ENCODE measurements at places on chromosomes 7 and 10.

DNA sequence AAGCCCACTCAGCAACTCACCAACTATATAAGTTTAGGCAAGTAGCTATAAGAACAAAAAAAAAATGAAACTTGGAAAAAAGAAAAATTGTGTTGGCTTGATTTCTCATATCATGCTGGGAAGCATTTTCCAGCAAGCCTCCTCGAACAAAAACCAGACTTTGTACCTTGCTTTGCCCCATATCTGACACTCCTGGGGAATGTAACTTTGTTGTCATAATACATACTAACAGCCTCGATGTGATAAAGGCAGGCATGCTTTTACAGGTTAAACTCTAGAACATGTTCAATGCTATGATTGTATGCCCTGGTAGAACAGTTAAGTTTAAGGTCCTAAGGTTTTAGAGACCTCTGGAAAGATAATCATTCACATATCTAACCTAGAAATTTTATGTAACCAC lies 11.6 kb downstream of the CFAP43 start:
- no peak for DNase-seq

DNA sequence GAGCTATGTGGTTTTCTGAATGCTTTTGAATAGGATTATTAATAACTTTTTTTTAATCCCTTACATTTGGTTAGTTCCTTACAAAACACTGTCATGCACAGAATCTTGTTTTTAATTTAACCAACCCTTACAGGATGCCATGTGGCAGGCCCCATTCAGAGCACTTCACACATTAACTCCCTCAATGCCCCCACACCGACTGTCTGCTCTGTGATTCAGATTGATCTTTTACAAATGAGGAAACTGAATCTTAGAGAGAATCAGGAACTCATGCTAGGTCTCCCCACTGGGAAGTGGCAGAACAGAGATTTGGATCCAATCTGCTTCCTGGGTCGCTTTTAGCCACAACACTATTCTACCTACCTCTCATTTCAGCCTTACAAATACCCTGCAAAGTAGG lies 195.8 kb upstream of the NPVF start:
- DNase-seq, result no peak

DNA sequence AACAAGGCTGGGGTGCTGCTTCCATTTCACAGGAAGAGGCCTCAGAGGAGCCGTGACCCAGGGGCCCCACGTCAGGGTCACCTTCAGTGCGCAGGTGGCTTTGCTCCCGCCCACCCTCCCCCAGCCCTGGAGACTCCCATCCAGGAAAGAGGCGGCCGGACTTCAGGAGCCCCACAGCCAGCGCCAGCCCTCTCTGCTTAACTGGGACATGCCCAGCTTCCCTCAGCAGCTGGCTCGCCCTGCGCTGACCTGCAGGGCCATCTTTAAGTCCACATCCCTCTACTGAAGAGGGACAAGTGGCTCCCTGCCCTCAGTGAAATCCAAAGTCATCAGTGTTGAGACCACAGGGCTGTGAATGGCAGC lies 141.9 kb upstream of the PPP2R2D start:
- no peak for DNase-seq

DNA sequence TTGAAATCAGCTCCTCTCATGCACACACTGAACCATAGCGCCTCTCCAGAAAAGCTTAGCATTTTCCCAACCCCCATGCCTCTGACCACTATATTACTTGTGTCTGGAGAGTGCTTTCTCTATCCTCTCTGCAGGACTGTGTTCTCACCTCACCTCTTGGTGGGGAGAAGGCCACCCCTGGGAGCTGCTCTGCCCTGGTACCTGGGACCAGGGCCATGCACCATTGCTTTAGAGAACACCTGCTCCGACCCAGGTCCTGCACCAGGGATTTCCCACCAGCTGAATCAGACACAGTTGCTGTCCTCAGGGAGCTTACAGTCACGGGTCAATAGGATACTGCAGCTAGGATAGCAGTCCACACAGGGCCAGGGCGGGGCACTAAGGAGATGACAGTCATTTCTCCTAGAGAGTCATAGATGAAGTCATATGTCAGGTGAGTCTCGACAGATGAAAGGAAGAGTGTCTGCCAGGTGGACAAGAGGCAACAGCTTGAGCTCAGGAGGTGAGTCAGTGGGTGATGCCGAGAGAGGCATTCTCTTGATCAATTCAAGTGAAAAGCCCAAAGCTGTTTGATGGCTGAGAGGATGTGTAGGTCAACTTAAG lies 619 bp upstream of the LMTK2 start:
- DNase-seq, result no peak

DNA sequence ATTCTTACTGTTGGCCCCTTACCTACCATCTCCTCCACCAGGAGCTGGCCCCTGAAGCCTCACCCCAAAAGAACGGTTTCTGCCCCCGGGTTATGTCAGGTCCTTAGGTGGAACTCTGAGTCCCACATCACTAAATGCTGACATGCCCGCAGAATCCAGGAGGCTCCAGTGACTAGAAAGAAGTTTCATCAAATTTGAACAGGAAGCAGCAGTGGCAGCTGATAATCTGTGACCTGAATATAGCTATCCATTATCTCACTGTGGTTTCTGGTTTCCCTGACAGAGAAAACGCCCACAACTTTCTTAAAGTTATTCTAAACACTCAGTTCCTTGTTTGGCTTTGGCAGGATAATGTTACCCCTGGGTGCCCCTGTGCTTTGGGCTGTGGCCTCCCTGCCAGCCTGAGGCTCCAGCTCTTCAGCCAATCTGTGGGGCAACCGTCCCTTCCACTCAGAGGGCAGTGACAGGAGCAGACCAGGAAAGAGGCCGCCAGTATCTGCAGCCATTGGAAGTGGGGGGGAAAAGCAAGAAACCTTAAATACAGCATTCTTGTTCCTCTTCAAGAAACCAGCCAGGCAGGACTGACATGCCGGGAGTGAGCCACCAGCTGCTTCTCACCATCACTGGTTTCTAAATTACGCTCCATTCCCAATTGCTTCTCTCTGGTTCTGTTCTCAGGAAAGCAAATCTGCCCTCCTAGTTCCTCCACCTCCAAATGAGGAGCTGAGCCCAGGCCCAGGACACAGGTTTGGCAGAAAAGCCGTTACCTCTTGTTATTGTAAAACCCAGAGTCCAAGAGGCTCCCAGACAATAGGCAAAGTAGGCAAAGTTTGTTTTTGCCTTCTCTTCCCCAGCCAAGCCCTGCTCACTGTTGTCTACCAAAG lies 41.2 kb upstream of the VCL start:
- DNase-seq, result peak; percentile 76

DNA sequence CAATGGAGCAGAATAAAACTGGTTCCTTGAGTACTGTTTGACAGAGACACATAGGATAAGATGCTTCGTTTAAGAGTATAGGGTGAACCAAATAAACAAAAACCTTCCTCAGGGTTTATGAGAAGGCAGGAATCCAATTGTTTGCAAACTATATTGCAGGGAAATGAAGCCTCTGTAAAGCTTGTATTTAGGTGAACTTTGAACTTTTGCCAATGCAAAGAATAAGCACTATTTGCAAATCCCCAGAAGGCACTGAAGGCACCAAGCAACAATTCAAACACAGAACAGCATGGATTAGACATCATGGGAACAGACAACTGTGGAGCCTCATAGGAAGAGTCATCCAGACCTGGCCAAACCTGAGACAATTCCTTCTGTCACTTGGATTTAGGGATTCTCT lies 47.1 kb upstream of the WASL start:
- no peak for DNase-seq

DNA sequence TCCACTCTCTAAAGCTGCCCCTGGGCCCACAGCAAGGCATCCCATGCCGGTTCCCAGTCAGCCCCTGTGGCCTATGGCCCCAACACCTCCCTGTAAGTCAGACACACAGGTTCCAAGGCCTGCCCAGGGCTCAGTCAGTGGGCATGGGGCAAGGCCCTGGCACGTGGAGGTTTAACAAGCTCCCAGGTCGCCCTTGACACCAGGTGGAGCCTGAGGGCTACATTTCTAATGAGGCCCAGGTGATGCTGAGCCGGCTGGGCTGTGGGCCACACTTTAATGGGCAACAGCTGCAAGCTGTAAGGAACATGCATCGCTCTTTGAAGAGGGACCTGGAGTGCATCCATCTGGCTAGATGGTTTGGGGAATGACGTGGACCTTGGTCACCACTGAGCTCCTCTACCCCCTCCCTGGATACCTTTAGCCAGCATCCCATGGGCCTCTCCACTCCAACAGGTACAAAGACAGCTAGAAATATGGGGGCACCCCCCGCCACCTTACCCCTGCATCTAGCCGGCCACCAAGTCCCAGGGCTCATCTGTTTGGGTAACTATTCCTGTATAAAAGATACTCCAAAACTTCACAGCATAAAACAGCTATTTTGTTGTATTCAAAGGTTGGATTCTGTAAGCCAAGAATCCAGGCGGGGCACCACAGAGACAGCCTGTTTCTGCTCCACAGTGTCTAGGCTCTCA lies 122.5 kb downstream of the OAT start:
- no peak for DNase-seq

DNA sequence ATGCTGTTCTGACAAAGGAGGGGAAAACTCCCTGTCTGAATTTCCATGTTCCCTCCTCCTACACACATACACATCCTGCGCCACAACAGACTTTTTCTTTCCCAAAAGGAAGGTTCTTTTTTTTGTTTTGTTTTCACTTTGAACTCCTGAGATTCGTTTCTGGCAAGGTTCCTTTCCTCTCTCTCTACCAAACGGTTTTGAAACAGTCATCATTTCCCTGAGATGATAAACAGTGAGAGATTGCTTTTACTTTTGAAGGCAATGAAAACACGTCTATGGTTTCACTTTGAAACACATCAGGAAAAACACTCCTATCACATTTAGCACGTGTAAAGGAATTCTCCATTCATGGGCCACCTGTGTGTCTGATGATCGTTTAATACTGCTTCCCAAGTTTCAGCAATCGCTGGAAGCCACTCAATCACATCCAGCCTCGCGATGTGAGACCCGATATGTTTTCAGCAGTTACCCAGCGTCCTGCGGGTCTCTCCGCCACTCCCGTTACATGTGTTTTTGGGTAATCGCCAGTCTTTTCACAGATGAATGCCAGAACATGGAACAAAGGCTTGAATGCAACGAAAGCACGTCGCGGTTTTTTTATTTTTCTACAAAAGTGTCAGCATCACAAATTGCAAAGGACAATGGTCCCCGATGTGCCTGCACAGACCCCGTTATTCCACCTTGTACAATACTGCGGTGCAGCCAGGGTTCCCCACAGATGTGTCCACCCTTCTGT lies 62.8 kb upstream of the CUX1 start:
- DNase-seq, result no peak

DNA sequence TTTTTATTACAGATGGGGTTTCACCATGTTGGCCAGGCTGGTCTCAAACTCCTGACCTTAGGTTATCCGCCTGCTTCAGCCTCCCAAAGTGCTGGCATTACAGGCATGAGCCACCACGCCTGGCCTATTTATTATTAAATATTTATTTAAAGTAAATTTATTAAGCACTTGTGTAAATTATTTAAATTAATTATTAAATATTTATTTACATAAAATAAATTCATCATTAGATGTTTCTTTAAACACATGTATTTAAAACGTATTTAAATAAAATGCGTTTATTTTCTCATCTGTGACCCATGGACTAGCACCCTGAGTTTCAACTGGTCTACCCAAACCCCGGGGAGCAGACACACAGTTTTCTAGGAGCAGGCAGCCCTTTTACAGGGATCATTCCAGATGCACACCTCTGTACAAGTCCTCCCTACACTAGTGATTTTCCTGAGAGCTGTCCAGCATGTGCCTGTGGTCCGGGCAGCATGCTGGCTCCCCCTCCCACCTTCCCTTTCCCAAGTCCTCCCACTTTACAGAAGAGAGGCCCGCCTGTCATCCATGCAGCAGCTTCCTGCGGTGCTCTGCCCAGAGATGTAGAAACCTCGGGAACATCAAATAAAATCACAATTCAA lies 89.2 kb upstream of the ATP6V0A4 start:
- no peak for DNase-seq

- DNase-seq, result no peak
Observed at GRCh38 chr7:28408105-28408959, 4.0 kb upstream of the CREB5 start.

GRCh38 chr7:51569581-51569980 lies 253.0 kb upstream of the COBL start:
- DNase-seq, result no peak

DNA sequence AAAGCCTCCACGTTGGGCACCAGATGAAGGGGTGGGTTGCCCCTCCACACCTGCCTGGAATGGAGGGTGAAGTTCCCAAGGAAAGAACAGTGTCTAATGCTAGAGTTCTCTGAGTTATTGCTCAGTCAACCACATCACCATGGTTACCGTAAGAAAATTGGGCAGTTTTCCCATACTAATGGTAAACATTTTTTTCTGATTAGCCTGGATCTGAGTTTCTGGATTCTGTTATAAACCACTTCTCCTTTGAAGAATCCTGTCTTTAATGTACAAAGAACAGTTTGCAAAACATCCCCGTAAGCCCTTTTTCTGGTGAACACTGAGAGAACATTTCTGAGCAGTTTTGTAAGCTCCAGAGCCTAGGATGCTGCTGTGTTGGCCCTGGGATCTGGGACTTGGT lies 45.5 kb downstream of the ABCC2 start:
- no peak for DNase-seq

DNA sequence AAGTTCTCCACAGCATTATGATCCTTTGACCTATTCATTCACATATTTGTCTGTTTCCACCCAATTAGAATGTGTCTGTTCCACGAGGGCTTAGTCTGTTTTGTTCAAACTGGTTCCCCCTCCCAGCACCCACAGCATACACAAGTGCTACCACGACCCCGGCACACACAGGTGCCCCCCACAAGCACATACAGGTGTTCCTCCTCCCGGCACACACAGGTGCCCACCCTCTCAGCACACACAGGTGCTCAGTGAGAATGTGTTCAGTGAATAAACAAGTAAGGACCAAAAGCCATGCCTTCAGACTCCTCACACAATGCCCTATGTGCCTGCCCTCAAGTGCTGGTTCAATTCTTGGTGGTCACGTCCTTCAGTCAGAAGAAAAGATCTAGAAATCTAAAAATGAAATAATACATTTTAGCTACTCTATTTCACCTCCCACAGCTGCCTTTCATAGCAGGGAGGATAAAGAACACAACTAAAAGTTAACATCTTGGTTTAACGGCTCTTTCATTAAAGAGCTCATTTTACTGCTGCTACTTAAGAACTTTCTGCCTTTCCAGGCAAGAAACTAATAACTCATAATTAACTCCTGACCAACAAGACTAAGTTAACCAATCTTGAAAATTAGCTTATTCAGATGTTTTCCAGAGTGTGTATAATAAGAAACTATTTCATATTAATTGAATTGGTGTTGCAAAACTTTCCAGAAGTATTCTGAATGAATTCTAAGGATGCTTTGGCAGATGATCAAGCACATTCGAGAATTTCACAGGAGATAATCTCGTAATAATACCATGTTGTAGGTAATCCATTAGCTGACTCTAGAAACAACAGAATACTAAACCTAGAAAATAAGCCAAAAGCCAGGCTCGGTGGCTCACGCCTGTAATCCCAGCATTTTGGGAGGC lies 2.3 kb downstream of the DNMBP start:
- no peak for DNase-seq

- DNase-seq, result no peak
Observed at GRCh38 chr7:43628431-43628830, 45.5 kb downstream of the STK17A start.

GRCh38 chr7:1150400-1151002 lies 9.5 kb downstream of the ZFAND2A start:
- DNase-seq, result no peak
